ENCODE measurements at places on chromosomes 5 and 9. TPM values are rescaled to one million over a fixed set of nuclear protein-coding genes. Genes with fewer than 3 reads are reported as not detected.

The SPINK4 gene
- not detected for polyA plus RNA-seq

DNA sequence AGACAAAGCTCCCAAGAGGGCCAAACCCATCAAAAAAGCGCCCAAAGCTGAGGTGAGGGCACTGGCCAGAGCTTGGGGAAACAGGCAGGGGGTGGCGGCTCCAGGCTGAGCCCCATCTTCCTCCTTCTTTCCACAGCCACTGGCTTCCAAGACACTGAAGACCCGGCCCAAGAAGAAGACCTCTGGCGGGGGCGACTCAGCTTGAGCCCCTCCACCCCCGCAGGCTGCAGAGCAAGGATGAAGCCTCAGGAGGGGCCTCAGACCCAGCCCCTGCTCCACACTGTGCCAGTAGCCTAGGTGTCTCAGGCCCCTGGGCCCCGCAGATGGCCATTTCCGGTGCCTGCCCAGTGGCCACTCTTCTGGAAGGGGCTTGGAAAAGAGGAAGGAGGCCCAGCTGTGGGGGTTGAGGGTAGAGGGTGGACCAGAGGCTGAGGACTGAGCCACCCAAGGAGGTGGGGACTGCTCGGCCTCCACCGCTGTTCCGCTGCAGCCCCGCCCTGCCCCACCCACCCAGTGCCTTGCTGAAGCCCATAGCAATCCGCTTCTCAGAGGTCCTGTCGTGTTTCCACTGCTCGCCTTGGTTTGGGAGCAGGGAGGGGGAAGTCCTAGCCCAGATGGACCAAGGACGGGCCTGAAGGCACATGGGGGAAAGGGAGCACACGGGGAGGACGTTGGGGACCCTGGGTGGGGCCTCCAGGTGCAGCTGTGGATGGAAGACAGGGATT lies 6.9 kb downstream of the REEP2 start:
- DNase-seq: no peak

DNA sequence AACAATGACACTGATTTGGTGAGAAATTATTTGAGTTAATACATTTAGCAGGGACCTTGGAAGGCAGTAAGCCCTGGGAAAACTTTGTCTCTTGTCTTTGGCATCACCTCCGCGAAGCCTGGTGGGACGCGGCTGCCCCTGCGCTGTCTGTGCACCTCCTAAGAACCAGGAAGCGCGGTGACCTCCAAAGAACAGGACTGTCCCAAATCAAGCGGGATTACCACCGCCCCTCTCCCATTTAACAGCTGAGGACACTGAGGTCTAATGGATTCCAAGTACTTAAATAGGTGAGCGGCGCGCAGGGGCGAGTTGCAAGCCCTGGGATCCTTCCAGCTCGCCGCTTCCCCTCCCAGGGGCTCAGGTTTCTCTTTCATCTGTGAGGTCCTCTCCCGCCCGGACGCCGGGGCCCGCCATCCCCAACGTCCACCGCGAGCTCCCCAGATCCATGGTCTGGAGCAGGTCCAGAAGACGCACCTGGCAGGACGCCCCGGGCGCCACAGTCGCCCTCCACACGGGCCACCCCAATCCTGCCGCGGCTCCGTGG lies 432 bp downstream of the STARD4 start:
- DNase-seq: no peak

DNA sequence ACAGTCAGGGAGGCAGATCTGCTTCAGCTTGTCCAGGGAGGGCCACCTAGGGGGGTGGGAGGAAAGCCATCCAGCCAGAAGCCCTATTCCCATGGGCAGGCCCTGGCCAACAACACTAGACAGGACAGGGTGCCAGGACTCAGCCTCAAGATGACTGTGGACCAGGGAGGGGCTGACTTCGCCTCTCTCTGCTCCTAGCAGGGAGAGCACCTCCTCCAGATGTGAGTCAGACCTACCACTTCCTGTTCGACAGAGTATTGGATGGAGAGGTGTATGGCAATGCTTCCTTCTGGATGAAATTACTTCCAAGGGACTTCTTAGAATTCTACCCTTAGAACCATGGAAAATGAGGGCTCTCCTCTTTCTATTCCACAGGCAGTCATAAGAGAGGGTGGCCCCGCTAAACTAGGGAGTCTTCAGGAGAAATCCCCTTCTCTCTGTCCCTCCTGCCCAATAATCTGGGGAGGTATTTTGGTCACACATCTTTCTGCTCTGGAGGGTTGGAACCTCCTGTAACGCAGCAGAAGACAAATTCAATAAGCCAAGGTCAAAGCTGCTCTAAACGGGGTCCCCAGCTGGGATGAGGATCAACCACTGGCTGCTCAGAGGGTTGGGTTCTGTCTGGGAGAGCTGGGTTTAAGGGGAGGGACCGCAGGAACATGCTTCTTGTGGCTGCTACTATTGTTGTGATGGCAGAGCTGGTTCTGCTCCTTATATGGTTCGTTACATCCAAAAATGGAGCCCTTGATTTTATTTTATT lies 23.2 kb upstream of the RCL1 start:
- no peak for DNase-seq

The FRRS1L gene
- 3.1 TPM for polyA plus RNA-seq

The TLR4 gene
- 9.0 TPM for polyA plus RNA-seq

The RMRP gene
- not detected for polyA plus RNA-seq

- no peak for DNase-seq
Measured at GRCh38 chr9:12722131-12722530, 28.9 kb downstream of the TYRP1 start.

The NDST1 gene
- 65.6 TPM for polyA plus RNA-seq

The CCDC171 gene
- polyA plus RNA-seq: 5.1 TPM

GRCh38 chr9:12697719-12698118 lies 4.5 kb downstream of the TYRP1 start:
- no peak for DNase-seq

DNA sequence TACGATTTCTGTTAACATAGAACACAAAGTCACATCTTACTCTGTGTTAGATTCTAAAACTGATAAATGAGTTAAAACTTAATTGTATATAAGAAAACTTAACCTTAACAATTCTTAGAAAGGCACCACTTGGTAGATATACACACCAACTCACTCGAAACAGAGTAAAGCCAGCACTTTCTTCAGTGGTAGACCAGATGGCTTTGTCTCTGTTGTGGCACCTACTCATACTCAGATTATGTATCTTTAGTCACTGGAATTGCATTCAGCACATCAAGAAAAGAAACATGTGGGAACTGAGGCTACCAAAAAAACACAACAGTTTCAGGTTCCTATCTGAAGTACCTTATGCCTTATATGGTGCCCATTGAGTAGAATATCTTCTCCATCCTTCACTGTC lies 192.5 kb downstream of the ZNF608 start:
- DNase-seq: no peak

- DNase-seq: no peak
Measured at GRCh38 chr5:7412409-7412808, 16.5 kb downstream of the ADCY2 start.

- no peak for DNase-seq
Measured at GRCh38 chr5:59562756-59563389, 330.7 kb downstream of the PDE4D start.

The ANKRD31 gene
- polyA plus RNA-seq: 0.42 TPM

The TBC1D2 gene
- polyA plus RNA-seq: 2.9 TPM

The RBM22 gene
- 78.3 TPM for polyA plus RNA-seq

- DNase-seq: no peak
Measured at GRCh38 chr9:135928074-135928730, 20.9 kb upstream of the CAMSAP1 start.

DNA sequence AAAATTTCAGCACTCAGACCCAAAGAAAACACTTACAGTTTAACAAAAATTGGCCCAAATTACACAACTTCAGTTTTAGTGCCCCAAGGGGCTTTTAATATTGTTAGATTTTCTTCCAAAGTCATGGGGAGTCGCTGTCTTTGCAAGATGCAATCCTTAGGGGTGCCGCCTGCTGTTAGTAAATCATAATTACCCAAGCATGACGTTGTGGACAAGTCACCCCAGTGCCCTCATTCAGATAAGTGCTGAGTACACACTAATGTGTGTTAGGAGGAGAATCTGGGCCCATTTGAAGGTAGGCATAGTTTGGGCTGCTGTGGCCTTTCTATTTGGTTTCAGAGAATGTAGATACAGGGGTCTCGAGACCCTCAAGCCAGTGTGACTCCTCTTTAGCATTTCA lies 138.1 kb downstream of the SV2C start:
- no peak for DNase-seq

DNA sequence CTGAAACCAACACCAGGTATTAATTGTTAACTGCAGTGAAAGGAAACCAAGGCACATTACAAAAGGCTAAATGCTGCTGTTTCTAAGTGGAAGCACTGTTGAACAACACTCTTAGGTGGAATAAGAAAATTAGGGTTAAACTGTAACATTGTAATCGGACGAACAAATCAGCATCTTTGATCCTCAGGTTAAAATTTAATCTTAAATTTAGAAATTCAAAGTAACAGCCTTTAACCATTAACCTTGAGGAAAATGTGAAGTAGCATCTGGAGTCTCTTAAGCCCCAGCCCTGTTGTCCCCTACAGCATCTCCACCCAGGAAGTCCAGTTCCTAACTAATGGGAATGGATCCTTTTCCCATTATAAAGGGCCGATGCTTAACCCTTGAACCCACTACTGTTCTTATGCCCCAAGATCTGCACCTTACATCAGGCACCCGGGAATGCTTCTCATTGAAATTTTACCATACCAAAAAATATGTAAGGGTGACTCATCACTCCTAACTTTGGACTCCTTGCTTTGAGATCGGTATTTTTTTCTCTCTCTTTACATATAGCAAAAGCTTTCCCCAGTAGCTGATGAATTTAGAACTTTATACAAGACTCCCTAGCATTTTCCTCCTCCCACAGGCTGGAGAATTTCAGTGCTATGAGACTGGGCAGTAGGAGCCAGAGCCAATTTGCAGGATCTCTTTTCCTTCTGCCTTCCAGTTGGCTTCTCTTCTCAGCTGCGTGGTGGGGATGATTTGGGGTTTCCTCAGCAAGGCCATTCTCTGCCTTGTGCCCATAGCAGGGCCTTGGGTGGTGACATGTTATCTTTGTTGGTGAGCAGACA lies 32.0 kb upstream of the ITGA2 start:
- DNase-seq: no peak

DNA sequence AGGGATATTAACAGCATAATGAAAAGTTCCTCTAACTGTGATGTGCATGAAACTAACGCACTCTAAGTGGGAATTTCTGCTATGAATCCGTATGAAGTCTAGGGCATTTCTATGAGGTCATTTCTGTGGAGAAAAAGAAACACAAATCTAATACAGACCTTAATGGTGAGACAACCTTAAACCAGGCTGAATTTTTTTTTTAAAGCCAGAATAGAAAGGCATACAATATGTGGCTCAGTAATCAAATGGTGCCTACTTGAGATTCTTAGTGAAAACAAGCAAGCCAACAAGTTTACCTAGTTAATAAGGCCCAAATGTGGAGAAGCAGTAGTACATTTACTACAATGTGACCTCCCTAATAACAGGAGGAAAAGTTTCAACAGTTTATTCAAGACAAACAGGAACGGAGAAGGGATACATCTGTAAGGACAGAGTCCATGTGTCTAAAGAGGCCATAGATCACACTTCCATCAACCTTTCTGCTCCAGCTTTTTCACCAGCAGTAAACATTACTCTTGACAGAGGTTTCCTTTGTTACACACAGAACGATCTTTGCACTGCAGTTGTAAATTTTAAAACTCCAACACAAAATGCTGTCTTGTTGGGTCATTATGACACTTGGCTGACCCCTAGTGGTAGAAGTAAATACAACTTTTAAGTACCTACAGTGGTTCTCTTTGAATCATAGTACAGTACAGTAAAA lies 26.2 kb downstream of the CARNMT1 start:
- peak; percentile 85 for DNase-seq

GRCh38 chr9:99162759-99163364 lies 57.9 kb downstream of the TGFBR1 start:
- DNase-seq: peak; percentile 43

DNA sequence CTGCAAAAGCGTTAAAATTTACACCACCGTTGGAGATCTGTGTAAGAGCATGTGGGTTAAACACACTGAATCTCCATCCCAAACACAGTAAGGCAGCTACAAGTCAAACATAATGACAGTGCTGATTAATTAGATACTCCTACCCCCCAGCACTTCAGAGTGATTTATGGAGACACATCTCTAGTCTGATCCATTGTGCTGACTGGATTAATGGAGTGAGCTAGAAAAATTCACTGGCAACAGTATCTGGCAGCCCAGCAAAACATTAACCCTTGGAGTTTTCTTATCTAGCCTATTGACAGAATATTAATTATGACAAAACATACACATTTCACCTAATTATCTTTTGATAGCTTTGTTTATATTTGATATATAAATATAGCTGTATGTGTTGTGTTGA lies 188.6 kb upstream of the ISL1 start:
- no peak for DNase-seq

DNA sequence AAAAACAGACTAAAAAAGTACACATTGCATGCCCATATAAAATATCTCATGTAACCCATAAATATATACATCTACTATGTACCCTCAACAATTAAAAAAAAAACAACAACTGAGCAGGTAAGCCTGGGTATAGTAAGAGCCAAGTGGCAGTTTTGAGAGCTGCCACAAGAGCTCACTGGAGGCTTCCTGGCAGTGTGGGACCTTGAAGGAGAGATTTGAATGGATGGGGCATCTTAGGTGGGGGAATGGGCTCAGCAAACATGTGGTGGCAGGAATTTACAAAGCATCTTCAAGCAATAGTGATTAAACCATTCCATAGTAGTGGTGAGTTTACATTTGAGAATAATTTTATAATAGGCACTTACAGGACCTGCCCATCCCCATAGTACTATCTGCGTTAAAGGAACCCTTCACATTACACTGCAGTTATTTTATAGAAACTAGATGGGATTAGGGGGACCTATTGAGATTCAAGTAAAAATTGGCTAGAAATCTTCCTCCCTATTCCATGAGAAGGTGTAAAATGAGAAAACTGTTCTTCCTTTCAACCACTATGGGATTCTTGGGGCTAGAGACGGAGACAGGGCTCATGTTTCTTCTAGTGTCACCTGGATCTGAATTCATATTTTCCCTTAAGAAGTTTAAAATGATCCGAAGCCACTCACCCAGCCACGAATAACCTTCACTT lies 6.9 kb downstream of the MEGF10 start:
- DNase-seq: no peak

GRCh38 chr5:76445830-76446229 lies 42.7 kb downstream of the IQGAP2 start:
- no peak for DNase-seq

The STK32A gene
- polyA plus RNA-seq: 17.9 TPM

GRCh38 chr5:58891086-58891970 lies 308.5 kb downstream of the RAB3C start:
- DNase-seq: peak; percentile 67

The TAF11L3 gene
- polyA plus RNA-seq: not detected

GRCh38 chr9:91305596-91306295 lies 56.0 kb downstream of the AUH start:
- DNase-seq: no peak
